ENCODE measurements at places on chromosomes 2 and 18.

- no peak for DNase-seq
Measured at GRCh38 chr2:176146101-176146500, 5.2 kb upstream of the HOXD4 start.

GRCh38 chr18:55047546-55047945 lies 88.3 kb upstream of the CCDC68 start:
- DNase-seq, result no peak

GRCh38 chr2:210633699-210634098 lies 77.3 kb downstream of the CPS1 start:
- DNase-seq, result no peak

- no peak for DNase-seq
Measured at GRCh38 chr2:148658807-148659722, 14.5 kb downstream of the EPC2 start.

GRCh38 chr18:66587430-66587829 lies 16.5 kb downstream of the CDH19 start:
- no peak for DNase-seq
